Hepatocyte (in vitro differentiated cells): ENCODE measurements at places on chromosomes 6 and 20. TPM values are rescaled to one million over a fixed set of nuclear protein-coding genes. Genes with fewer than 3 reads are reported as not detected.

GRCh38 chr6:81838031-81838430 lies 85.5 kb upstream of the TENT5A start:
- DNase-seq, result peak; percentile 48
- peak overlapping the region; percentile 67 for H3K27ac ChIP-seq
- H3K4me1 ChIP-seq, result peaks cover 22% of the 10 kb centered on the region
- H3K4me3 ChIP-seq, result no peak overlapping the region
- no peaks in the 10 kb centered on the region for H3K27me3 ChIP-seq

- DNase-seq, result no peak
- H3K36me3 ChIP-seq, result no peaks in the 10 kb centered on the region
- no peak overlapping the region for H3K27ac ChIP-seq
- H3K27me3 ChIP-seq, result no peaks in the 10 kb centered on the region
- H3K4me1 ChIP-seq, result no peaks in the 10 kb centered on the region
Observed at GRCh38 chr6:64489763-64490162, 854.2 kb downstream of the PHF3 start.

The CRIP3 gene
- total RNA-seq, result 0.80 and 1.6 TPM in 2 replicates

DNA sequence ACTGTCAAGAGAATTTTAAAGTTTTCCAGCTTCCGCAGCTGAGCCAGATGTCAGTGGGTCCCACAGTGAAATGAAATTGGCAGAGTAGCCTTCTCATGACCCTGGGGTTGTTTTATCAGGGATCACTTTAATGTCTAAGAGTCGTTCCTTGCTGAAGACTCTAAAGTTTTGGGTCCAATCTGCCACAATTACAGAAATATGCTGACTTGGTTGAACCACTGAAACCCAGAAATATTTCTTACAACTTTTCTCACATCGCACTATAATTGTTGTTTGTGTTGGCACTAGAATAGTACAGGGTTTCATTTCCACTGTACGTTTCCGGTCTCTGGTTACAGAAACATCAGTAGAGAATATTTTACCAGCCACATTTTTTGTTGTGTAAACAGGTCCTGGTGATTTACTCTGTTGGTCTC lies 109.0 kb downstream of the HMGCLL1 start:
- H3K27me3 ChIP-seq, result no peaks in the 10 kb centered on the region
- no peak overlapping the region for H3K27ac ChIP-seq
- DNase-seq, result no peak
- no peaks in the 10 kb centered on the region for H3K36me3 ChIP-seq
- no peaks in the 10 kb centered on the region for H3K4me1 ChIP-seq

DNA sequence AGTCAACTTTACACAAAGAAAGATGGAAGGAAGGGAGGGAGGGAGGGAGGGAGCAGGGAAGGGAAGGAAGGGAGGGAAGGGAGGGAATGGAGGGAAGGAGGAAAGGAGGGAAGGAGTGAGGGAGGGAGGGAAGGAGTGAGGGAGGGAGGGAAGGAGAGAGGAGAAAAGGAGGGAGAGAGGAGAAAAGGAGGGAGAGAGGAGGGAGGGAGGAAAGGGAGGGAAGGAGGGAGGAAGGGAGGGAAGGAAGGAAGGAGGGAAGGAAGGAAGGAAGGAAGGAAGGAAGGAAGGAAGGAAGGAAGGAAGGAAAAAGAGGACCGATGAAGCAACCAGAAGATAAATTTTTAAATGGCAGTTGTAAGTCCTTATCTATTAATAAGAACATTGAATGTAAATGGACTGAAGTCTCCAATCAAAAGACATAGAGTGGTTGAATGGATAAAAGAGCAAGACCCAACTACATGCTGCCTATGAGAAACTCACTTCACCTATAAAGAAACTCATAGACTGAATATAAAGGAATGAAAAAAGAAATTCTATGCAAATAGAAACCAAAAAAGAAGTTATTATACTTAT lies 5.7 kb upstream of the DEFB129 start:
- H3K27me3 ChIP-seq, result peaks cover 18% of the 10 kb centered on the region
- H3K4me1 ChIP-seq, result no peaks in the 10 kb centered on the region
- no peak for DNase-seq
- no peaks in the 10 kb centered on the region for H3K36me3 ChIP-seq

The CST1 gene
- total RNA-seq, result 5.7 and 13.6 TPM in 2 replicates

DNA sequence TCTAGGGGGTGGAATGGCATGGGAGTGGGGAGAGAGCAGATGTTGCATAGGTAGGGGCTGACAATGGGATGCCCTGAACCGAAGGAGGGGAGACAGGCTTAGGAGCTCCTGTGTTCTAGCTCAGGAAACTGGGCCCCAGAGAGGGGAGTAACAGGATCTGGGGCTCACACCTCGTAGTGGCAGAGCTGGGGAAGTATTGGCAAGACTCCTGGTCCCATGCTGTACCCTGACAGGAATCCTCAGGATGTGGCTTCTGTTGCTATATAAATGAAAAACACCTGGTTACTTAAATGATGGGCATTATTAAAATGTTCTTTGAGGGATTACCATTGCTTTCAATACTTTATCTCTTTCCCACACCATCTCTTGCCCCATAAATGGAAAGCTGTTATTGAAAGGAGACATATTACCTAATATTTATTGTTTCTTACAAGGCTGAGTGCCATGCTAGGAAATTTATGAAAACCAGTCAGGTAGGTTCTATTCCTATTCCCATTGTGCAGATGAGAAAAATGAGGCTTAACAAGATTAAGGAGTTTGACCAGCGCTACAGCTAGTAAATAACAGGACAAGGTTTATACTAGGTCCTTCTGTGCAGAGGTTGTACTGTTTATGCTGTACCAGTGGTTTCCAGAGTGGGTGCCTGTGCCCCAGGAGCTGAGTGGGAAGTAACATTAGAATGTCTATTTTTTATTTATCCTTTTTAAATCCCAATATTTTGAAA lies 35.3 kb upstream of the TCP11 start:
- peaks cover 16% of the 10 kb centered on the region for H3K4me1 ChIP-seq
- no peak for DNase-seq
- H3K4me3 ChIP-seq, result no peak overlapping the region
- no peaks in the 10 kb centered on the region for H3K36me3 ChIP-seq

The NR2E1 gene
- not detected in 2 replicates for total RNA-seq

The CLPSL1 gene
- not detected in 2 replicates for total RNA-seq

DNA sequence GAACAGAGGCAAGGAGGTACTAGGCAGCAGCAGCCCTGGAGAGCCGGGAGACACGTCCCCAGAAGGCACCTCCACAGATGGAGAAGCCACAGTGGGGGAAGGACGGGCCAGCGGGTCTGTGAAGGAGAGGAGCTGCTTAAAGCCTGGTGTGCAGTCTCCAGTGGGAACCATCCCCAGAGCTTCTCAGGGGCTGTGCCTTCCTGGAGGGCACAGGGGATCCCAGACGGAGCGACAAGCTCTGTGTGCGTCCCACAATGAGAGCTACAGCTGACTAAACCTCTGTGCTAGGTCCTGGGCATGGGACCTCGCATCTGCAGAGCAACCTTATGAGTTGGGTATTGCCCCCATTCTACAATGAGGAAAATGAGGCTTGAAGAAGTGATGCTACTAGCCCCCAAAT lies 50.7 kb downstream of the EZR start:
- H3K27me3 ChIP-seq, result no peaks in the 10 kb centered on the region
- H3K36me3 ChIP-seq, result peaks cover 3% of the 10 kb centered on the region
- H3K4me1 ChIP-seq, result peaks cover 21% of the 10 kb centered on the region
- DNase-seq, result no peak
- H3K4me3 ChIP-seq, result no peak overlapping the region
- peak overlapping the region; percentile 40 for H3K27ac ChIP-seq

The MYLIP gene
- 69.4 and 76.0 TPM in 2 replicates for total RNA-seq

DNA sequence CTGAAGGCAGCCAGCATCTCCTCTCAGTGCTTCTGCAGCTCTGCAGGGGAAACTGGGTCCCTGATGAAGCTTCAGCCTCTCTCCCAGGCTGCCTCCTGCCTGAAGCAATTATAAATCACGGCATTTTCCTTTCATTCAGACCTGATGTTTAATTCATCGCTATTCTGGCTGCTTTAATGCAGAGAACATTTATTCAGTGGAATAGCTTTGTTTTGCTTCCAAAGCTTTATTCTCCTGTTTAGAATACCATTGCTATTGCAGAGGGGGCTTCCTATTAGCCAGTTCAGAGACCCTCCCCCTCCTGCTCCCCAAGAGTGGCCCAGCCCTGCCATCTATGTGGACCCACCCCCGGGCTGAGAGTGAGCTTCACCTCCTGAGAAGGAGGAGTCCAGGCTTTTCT lies 255.6 kb downstream of the LRFN2 start:
- no peaks in the 10 kb centered on the region for H3K4me1 ChIP-seq
- H3K27ac ChIP-seq, result no peak overlapping the region
- H3K36me3 ChIP-seq, result no peaks in the 10 kb centered on the region
- no peak overlapping the region for H3K4me3 ChIP-seq
- H3K27me3 ChIP-seq, result peaks cover 56% of the 10 kb centered on the region

The VWA7 gene
- total RNA-seq, result 1.5 and 3.4 TPM in 2 replicates

GRCh38 chr6:27669624-27670301 lies 196.9 kb upstream of the ZNF184 start:
- no peak overlapping the region for H3K4me3 ChIP-seq
- H3K27ac ChIP-seq, result no peak overlapping the region
- H3K4me1 ChIP-seq, result peaks cover 17% of the 10 kb centered on the region

The ESR1 gene
- total RNA-seq, result 0.07 and 0.08 TPM in 2 replicates

The CTCFL gene
- total RNA-seq, result 0.12 TPM in 1 of 2 replicates, not detected in the other

The TPD52L1 gene
- total RNA-seq, result 182 and 197 TPM in 2 replicates

DNA sequence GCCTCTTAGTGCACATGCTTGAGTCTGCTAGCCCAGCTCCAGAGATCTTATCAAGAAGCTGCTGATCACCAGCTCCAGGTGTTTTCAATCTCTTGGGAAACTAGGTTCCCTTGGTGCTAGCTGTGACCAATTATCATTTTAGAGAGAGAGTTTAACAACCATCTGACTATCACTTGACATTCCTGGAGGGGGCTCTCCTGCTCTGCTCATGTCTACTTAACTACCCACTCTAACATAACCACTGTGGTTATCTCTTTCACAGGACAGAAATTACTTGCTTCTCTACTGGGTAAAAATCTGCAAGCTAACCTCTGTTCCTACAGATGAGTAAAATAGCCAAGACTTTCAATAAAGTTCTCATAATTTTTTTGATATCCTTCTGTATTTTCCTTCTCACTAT lies 823.4 kb upstream of the GJE1 start:
- H3K27me3 ChIP-seq, result no peaks in the 10 kb centered on the region
- H3K4me1 ChIP-seq, result no peaks in the 10 kb centered on the region
- no peak overlapping the region for H3K4me3 ChIP-seq
- no peaks in the 10 kb centered on the region for H3K36me3 ChIP-seq
- no peak for DNase-seq

DNA sequence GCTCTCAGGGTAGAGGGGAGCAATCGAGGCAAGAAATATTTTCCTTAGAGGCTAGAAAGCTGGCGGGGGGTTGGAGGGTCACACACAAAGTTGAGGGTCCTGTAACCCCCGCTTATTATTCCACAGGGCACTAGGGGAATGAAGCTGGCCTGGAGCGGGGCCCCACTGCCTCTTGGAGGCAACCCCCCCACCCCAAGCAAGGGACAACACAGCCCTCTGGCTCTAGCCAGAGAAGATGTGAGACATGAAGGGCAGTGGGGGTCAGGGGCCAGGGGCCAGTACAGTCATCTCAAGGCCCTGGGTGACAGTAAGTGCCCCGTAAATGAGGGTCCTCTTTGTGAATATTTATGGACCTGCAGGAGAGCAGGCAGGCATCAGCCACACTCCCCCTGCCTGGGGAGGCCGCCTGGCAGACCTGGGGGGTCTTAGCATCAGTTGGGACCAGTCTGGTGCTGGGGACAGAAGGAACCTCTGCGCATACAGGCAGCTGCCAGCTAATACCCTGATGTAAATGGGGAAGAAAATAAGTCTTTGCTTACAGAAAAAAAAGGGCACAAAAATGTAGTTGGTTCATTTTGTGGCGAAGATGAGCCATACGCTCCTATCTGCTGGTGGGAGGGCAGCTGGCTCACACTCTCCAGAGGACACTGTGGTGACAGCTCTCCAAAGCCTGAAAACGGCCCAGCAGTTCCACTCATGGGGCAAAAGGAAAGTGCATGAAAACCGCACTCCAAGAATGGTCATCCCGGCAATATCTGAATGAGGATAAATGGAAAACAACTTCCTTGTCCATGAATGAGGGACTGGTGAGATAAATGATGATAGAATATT lies 21.9 kb downstream of the SPATA2 start:
- H3K4me3 ChIP-seq, result no peak overlapping the region
- DNase-seq, result no peak
- H3K36me3 ChIP-seq, result no peaks in the 10 kb centered on the region

The TMEM74B gene
- 5.2 and 9.4 TPM in 2 replicates for total RNA-seq

The PSORS1C2 gene
- not detected in 2 replicates for total RNA-seq

DNA sequence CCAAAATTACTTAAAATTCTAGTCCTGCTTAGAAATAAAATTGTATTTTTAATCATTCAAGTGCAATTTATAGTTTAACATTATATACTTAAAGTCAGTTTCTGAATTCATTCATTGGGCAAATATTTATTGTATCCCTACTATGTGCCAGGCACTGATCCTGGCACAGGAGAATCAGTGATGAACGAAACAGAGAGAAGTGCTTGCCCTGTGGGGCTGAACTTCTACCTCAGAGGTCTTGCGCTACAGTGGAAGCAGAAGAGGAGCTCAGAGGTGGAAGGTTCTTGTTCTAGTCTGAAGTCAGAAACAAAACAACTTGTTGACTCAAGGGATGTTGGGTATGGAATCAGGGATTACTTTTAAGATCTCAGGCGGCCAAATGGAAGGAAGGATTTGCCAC lies 6.0 kb downstream of the CLDN20 start:
- H3K4me3 ChIP-seq, result no peak overlapping the region
- no peak for DNase-seq
- H3K4me1 ChIP-seq, result peaks cover 27% of the 10 kb centered on the region
- no peak overlapping the region for H3K27ac ChIP-seq
- H3K27me3 ChIP-seq, result no peaks in the 10 kb centered on the region

The OLIG3 gene
- not detected in 2 replicates for total RNA-seq

GRCh38 chr20:25376886-25377285 lies 13.7 kb downstream of the ABHD12 start:
- no peak for DNase-seq
- H3K36me3 ChIP-seq, result no peaks in the 10 kb centered on the region
- no peak overlapping the region for H3K27ac ChIP-seq
- no peaks in the 10 kb centered on the region for H3K27me3 ChIP-seq
- H3K4me1 ChIP-seq, result peaks cover 16% of the 10 kb centered on the region
- no peak overlapping the region for H3K4me3 ChIP-seq

- H3K4me1 ChIP-seq, result no peaks in the 10 kb centered on the region
- no peaks in the 10 kb centered on the region for H3K36me3 ChIP-seq
- H3K27ac ChIP-seq, result no peak overlapping the region
- DNase-seq, result no peak
- no peaks in the 10 kb centered on the region for H3K27me3 ChIP-seq
Observed at GRCh38 chr6:105152880-105153279, 26.9 kb downstream of the POPDC3 start.
